ENCODE measurements at places on chromosomes 12 and 14.

DNA sequence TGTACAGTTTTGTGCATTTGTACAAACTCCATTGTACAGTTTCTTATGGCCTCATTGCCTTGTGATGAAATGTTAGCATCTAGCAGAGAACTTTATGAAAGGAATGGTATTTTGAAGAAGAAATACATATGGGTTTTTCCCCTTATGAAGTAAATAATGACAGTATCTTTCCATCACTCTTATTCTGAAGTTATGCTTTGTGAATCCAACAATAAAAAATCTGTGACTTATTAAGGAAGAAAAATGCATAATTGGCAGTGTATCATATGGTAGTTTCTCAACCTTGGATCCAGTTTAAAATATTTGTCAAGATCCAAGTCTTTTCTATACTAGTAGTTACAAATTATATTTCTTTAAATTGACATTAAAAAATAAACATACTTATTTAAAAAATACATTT, 859.1 kb upstream of the FLRT2 start:
- no peak for DNase-seq

DNA sequence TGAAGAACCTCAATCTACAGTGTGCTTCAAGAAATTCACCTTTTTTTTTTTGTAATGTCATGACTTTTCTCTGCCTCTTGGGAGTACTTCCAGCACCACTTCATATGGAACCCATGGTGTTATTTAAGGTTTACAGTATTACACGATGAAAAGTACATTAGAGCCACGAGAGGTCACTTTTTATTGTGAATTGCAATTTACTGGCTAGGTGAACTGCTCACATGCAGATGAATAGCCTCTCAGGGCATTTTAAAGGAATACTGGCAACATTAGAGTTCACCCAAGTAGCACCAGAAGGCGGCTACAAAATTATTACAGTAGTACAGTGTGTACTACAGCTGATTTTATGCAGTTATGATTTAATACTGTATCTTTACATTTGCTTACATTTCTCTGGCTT, 99.1 kb upstream of the PPP4R3A start:
- no peak for DNase-seq

GRCh38 chr12:51536159-51536558, 54.9 kb upstream of the SCN8A start:
- DNase-seq = no peak

DNA sequence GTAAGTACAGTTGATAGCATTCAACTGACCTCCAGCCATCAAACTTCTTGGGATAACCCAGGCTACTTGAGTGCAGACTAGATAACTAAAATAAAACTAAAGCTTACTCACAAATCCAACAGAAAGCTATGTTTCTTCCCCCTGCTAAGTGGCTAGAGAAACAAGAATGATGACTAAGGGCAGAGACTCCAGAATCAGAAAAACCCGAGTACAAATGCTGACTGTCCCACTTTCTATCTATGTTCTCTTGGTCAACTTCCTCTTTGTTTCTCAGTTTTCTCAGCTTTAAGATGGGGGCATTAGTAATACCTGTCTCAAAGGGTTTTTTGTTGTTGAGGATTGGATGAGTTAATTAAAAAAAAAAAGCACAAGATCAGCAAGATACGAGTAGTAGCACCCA, 6.1 kb upstream of the NUAK1 start:
- no peak for DNase-seq

DNA sequence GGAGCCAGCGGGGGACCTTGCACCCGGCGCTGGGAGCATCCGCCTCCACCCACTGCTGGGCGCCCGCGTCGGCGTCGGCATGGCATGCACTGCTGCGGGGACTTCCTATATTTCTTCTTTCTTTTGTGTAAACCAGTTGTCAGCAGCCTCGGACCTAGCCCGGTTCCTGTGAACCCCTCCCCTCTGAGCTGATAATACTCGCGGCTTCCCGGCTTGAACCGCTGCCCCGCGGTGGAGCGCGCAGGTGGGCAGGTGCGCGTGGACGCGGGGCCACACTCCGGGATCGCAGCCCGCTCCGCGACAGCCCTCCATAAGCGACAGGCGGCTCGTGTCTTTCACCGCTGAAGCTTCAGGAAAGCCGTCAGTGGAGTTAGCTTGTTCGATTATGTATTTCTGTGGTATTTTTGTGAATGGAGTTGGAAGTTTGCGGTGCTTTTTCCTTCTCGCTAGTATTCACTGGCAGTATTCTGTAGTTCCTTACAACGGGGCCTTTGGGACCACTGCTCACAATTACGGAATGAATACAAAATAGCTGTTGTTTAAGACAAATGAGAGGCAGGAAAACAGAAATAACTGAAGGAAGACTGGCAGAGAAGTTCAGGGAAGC, 870 bp downstream of the BMAL2 start:
- peak; percentile 43 for DNase-seq

- DNase-seq = no peak
Measured at GRCh38 chr12:3085341-3086139, 8.4 kb downstream of the TSPAN9 start.

- no peak for DNase-seq
Measured at GRCh38 chr12:63353559-63353958, 202.6 kb upstream of the AVPR1A start.

- no peak for DNase-seq
Measured at GRCh38 chr12:69231479-69231878, 7.9 kb upstream of the CPSF6 start.

GRCh38 chr12:67193704-67194103, 75.5 kb upstream of the CAND1 start:
- DNase-seq = peak; percentile 4

DNA sequence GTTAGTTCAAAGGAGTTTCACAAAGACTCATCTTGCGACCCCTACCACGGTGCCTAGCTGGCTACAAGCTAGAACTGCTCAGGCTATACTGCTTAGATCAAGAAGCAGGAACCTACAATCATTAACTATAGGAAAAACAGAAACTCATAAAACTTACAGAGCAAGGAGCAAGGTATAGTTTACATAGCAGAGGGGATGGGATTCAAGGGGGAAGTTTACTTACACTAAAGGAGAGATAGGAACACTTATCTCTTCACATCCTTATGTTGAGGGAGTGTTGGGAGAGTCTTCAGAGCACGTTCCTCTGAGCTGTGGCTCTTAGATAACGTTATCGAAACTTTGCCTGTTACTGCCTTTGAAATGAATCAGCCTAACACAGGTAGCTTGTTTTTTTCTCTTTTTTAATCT, 58.1 kb downstream of the FSCB start:
- no peak for DNase-seq

DNA sequence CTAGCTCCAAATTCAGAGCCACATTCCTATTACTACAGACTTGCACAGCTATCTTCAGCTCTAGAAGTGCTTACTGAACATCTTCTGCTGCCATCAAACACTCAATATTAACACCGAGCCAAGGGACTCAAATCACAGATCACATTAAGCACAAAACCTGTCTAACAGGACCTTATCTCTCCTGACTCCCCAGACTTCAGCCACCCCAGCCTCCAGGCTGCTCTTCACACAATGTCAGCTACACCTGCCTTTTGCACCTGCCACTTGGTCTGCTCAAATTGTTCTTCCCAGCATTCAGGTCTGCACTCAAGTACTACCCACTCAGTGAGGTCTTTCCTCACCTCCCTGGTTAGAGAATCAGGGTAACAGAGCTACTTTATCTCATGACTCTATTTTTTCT, 57.1 kb downstream of the GALC start:
- DNase-seq = no peak

- DNase-seq = no peak
Measured at GRCh38 chr12:57807285-57807684, 11.2 kb downstream of the AVIL start.

GRCh38 chr12:45309836-45310626, 94.1 kb downstream of the ANO6 start:
- no peak for DNase-seq

GRCh38 chr12:78457938-78458337, 406.6 kb upstream of the SYT1 start:
- DNase-seq = no peak

DNA sequence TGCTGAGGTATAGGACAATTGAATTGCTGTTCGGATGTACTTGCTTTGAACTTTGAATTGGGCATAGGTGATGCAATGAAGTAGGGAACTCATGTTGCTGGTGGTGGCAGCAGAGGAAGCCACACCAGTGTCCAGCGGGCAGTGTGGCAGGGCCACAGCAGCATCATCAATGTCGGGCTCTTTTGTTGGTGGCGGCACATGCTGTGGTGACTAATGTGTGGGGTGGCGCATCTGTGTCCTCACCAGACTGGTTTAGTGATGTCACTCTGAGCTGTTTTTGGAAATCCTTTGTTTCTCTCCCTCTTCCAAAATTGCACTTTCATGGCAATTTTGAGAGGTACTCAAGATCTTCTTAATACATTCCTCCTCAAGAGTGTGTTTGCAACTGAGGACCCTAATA, 187.6 kb downstream of the ETNK1 start:
- no peak for DNase-seq

DNA sequence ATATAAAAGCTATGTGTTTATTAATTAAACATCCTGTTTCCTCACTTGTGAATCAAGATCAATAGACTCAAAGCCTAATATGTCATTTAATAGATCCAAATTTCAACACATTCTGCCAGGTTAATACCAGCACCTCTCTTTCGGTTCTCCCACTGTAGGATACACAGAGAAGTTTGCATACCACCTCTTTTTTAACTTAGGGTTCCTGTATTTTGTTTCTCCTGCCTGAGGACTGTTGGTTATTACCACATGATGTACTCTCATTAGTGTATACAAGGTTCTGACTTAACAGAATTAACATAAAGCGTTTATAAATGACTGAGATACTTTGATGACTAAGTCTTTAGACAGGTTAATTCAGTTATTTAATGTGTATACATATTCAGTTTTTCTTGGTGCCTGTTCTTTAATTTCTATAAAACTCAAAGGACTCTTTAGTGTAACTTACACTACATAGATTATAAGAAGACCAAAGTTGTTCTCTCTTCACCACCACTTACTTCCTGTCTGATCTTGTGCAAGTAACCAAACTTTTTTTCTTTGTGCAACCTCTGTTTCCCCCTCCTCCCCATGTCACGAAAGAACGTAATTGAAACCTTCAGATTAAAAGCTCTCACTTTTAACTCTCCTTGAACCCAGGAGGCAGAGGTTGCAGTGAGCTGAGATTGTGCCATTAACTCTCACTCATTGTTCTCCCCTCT, 89.8 kb upstream of the DNM1L start:
- no peak for DNase-seq

- DNase-seq = no peak
Measured at GRCh38 chr12:59164991-59165718, 244.9 kb upstream of the LRIG3 start.

DNA sequence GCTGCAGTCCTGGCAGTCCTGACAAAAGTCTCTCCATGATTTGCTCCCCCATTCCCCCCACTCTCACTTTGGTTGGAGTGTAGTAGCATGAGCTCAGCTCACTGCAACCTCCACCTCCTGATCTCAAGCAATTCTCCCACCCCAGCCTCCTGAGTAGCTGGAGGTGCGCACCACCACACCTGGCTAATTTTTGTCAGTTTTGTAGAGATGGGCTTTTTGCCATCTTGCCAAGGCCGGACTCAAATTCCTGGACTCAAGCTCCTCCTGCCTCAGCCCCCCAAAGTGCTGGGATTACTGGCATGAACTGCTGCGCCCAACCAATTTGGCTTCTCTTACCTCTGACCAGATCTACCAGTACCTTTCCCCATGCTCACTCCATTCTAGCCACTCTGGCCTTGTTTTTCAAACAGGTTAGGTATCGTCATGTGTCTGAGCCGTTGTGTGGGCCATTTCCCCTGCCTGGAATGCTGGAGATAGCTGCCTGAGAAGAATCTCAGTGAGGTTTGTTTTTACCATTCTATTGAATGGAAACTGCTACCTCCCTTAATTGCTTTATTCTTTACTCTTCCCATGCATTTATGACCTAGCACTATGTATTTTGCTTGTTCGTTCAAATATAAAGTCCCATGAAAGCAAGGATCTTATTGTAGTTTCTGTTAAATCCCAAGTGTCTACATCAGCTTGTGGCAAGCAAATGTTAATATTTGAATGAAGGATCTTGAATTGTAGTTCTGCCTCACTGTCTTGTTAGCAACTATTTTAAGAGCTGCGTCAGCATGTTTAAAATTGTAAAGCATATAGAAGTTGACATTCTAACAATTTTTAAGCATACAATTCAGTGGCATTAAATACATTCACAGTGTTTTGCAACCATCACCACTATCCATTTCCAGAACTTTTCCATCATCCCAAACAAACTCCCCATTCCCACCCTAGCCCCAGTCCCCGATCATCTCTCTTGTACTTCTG, 39.7 kb downstream of the CPSF6 start:
- no peak for DNase-seq

GRCh38 chr12:56256326-56256960, 1.7 kb downstream of the ANKRD52 start:
- no peak for DNase-seq

GRCh38 chr12:26097046-26097878, 27.6 kb downstream of the BHLHE41 start:
- peak; percentile 41 for DNase-seq

GRCh38 chr12:106258935-106259334, 11.1 kb upstream of the CKAP4 start:
- no peak for DNase-seq

DNA sequence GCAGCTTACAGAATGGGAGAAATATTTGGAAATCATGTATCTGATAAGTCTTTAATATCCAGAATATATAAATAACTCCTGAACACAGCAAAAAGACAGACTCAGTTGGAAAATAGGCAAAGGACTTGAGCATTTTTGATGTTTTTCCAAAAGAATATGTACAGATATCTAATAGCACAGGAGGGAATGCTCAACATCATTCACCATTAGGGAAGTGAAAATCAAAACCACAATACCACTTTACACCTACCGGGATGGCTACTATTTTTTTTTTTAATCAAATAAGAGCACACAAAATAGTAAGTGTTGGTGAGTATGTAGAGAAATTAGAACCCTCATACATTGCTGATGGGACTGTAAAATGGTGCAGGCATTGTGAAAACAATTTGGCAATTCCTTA, 75.6 kb downstream of the ANO6 start:
- DNase-seq = no peak

- no peak for DNase-seq
Measured at GRCh38 chr12:77615332-77615731, 215.4 kb upstream of the NAV3 start.

- no peak for DNase-seq
Measured at GRCh38 chr14:101588990-101589389, 27.7 kb downstream of the DIO3 start.

GRCh38 chr12:12098691-12099015, 27.9 kb downstream of the BCL2L14 start:
- no peak for DNase-seq

- DNase-seq = no peak
Measured at GRCh38 chr12:78338054-78338785, 507.5 kb downstream of the NAV3 start.

Measured in activated T-cell treated with anti-CD3 and anti-CD28 coated beads for 48 hours (primary cell).